ENCODE measurements at places on chromosomes 12 and 14.

- no peak for DNase-seq
Measured at GRCh38 chr14:50977863-50978528, 33.7 kb upstream of the PYGL start.

GRCh38 chr14:65472189-65472588 is 59.7 kb downstream of the FUT8 start:
- no peak for DNase-seq

DNA sequence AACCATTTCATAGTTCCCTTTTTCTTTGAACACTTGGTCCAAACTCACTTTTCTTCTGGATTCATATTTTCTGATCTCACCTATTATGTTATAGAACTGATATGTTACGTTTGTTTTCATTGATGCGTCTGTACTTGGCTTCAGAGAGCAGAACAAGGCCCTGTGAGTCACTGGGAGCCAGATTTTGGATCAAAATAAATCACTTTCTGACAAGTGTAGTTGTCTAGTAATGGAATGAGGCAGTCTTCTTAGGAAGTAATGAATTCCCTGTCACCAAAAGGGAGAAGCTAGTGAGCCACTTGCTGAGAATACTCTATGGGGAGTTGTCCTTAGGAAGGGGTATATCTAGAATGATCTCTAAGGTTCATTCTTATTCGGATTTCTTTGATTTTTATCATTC is 10.2 kb downstream of the BICD1 start:
- no peak for DNase-seq

GRCh38 chr12:15707516-15708199 is 81.5 kb downstream of the EPS8 start:
- DNase-seq: no peak

- DNase-seq: no peak
Measured at GRCh38 chr12:66387117-66387516, 84.8 kb downstream of the HELB start.

DNA sequence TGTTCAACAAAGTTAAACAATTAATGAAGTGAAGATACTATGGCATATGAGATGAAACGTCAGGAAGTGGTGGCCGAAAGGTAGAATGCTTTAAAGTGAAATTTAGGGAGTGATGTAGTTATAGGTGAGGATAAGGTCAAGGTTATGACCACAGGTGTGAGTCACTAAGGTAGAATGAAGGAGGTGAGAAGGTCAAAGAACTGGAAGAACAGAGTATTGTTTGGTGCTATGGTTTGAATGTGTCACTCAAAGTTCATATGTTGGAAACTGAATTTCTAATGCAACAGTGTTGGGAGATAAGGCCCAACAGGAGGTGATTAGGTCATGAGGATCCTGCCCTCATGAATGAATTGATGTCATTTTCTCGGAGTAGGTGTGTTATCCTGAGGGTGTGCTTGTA is 293.6 kb downstream of the NELL2 start:
- no peak for DNase-seq

- no peak for DNase-seq
Measured at GRCh38 chr14:102878970-102879460, 43.4 kb upstream of the AMN start.

GRCh38 chr12:127589541-127589940 is 677.4 kb upstream of the TMEM132C start:
- no peak for DNase-seq
